ENCODE measurements at places on chromosomes 3 and 15.

DNA sequence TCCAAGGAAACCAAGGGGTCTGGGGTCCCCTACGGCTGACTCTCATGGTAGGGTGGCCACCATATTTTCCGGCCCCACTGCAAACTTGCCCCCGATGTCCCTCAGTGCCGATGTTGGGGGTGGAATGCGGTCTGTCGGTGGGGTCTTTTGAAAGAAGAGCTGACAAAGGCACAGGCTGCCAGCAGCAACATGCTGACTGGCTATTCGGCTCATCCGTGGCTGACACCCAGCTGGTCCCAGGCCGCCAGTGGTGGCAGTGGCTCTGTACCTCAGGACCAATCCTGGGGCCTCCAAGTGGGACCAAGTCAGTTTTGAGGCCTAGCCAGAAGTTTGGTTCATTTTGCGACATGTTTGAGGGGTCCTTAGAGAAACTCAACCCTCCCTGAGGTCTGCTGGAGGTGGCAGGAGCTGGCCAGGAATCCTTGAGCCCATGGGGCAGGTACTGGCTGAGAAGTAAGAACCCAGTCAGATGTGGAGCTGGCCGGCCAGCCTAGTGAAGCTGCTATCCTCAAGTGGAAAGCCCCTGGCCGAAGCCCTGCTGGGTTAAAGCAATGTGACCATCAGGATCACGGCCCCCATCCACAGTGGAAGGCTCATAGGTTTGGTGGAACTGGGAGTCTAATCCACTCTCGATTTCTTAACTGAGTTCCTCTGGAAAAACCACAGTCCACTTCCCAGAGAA, 17.8 kb downstream of the BMF start:
- DNase-seq = no peak

- no peak for DNase-seq
These were observed 13.6 kb upstream of the HRH1 start for GRCh38 chr3:11140713-11141104.

GRCh38 chr3:18900994-18901393, 247.3 kb upstream of the KCNH8 start:
- no peak for DNase-seq

DNA sequence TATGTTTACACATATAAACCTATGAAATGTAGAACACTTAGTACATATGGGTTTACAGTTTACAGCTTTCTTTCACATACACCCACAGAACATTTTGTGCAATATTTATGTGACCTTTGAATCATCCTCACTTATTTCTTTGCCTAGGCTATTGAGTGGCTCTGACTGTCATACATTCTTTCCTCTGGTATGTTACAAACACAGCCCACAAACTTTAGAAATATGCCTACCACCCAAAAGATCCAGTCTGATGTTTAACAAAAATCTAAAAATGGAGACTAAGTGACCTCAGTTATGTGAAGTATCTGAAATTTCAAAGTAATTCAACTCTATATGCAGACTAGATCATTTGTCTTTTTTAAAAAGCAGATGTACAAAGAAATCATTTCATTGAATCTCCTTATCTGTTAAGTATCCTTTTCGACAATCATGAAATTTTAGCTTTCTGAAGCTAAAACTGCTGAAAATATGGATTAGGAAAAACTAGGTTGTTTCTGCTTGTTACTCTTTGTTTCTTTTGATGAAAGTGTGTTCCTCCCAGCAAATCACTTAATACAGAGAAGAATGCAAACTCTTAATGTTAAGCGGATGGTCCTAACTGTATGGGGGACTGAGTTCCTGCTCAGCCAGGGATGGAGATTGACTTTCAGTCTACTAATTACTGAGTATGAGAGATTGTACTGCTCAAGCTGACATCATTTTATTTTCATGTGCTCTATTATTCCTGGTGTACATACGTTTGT, 27.7 kb downstream of the CCDC54 start:
- DNase-seq = no peak

DNA sequence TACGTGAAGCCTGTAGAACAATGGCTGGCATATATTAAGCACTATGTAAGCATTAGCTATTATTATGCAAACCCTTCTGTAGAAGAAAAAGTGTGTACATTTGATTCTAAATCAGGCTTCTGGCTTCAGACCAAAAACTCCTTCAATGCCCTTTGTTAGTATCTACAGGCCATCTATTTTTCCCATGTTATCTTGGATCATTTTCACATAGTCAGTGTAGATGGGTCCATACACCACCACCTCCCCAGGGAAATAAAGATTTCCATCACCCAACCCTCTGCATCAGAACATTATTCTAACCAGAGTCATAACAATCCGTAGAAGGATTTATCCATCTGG, 8.0 kb upstream of the KLHL6 start:
- DNase-seq = no peak

- DNase-seq = no peak
These were observed 98.9 kb upstream of the SLC6A6 start for GRCh38 chr3:14303336-14304100.

- DNase-seq = no peak
These were observed 136.5 kb upstream of the RBMS3 start for GRCh38 chr3:29144361-29144760.

GRCh38 chr3:185746470-185746869, 78.4 kb downstream of the IGF2BP2 start:
- no peak for DNase-seq

DNA sequence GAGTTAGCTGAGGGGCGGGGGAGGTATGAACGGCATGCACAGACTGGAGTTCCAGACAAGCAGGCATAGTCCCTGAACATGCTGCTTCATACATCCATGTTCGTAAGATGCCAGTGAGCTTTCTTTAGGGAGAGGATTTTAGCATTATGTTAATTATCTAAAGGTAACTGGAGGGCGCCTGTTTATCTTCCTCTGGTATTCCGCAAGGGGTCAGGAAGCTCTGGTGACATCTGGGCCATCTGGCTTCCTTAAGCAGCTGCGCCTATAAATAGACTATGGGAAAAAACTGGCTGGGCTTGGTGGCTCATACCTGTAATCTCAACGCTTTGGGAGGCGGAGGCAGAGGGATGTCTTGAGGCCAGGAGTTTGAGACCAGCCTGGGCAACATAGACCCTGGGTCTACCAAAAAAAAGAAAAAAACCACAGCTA, 1.5 kb upstream of the FBXO22 start:
- DNase-seq = no peak

DNA sequence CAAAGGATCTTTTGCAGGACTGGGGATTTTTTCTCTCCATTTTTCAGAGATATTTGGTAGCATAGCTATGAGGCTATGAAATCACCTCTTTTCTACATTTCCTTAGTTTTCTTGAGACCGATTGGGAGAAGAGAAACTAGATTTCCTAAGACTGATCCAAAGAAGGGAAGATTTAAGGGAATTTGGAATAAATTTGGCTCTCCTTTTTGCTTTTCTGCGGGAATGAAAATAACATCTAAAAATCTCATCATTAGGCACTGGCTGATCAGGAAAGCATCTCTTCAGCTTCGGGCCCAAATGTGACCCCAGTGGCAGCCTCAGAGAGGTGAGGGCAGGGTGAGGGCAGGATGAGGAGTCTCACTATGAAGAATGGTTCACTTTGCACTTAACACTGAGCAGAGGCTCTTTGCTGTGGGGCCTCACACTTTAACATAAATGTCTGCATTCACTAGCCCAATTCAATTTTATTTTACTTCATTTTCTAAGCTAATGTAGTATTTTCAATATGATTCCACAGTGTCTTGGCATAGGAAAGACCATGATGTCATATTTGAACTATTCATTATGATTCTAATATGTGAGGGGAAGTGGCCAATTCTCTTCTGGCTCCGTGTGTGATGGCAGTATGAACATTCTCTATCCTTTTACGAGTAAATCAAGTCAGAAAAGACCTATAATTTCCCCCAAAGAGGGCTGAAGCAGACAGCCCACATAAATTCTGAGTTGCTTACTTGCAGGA, 193.2 kb downstream of the MEX3B start:
- DNase-seq = no peak

DNA sequence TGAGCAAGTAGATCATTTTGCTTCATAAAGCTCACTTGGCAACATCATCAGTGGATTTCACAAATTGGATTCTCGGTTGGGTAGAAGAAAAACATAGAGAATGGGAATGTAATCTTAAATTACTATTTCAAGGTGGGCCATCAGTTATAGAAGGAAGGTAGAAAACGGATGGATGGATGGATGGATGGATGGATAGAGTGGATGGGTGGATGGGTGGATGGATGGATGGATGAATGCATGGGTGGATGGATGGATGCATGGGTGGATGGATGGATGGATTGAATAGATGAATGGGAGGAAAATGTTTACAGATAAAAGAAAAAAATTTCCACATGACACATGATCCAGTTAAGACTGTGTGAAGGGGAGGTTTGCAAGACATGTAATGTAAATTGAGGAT, 159.7 kb downstream of the MEX3B start:
- no peak for DNase-seq

DNA sequence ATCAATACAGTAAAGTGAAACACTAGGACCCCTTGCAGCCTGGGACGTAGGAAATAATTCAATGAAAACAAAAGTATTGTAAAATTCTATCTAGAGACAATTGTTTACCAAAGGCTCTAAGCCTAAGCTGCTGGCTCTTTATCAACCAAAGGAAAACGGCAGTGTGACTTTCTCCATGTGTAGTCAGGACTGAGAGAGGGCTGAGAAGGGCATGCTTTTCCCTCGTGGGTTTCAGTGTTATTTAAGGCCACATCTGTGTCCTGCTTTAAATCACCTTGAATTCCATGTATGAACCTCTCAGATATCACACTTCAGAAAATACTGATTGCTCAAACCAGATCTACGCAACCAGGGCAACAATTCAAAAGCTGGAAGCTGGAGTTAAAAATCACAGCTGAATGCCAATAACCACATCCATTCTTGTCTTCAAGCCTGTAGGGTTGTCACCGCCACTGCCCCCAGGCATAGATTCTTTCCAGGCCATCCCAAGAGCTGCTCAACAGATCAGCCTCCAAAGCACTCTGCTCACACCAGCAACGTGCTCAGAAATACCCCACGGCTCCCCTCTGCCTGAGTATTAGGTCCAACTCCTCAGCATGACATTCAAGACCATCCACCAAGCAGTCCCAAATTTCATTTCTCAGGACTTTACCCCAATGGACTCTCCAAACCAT, 124.0 kb downstream of the SRGAP3 start:
- no peak for DNase-seq

DNA sequence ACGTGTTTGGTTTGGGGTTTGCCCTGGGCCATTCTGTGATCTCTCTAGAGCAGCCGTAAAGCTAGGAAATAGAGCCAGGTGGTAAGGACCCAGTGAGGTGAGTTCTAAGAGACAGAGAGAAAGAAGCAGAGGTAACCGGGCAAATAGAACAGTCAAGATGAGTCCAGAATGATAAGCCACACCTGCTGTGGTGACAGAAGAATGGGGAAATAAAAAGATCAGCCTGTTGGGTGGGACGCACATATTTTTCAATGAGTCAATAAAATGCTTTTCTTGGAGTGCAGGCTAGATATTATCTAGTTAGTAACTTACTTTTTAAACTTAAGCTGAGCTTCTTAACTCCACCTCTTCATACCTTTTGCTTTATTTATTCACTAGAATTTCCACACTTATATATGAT, 135.0 kb downstream of the NFKBIZ start:
- DNase-seq = no peak

GRCh38 chr3:124217542-124217941, 225.6 kb upstream of the ROPN1 start:
- DNase-seq = no peak

- no peak for DNase-seq
These were observed 39.0 kb upstream of the MBNL1 start for GRCh38 chr3:152229692-152230091.

DNA sequence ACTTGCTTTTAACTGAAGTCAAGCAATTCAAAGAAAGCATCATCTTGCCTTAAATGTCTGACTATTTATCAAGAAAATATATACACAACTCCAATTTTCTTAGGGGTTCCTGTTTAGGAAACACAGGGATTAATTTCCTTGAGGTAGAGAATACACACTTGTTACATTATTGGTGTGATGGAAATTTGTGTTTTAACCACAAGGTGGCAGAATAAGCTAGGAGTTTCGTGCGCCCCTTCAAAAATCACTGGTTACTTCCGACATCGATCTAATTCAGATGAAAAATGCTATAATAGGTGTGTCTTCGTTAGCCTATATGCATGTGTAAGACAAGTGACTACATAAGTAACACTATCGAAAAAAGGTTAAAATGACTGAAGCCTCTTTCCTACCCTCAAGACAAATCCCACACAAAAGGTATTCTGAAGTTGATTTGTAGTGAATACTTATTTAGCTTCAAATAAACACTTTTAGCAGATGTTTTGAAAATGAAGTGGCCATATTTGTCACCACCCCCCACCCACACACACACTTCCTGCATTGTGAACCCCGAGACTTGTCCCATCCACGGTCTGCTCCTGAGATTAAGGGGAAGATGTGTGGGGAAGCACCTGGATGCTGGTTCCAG, 246.5 kb downstream of the ROBO1 start:
- no peak for DNase-seq

- no peak for DNase-seq
These were observed 73.0 kb upstream of the PROK2 start for GRCh38 chr3:71857956-71858355.

GRCh38 chr3:172268868-172269267, 179.4 kb downstream of the GHSR start:
- DNase-seq = no peak

GRCh38 chr3:11807686-11808085, 39.0 kb downstream of the TAMM41 start:
- DNase-seq = no peak

- DNase-seq = no peak
These were observed 79.0 kb upstream of the CDV3 start for GRCh38 chr3:133494469-133494868.

- DNase-seq = no peak
These were observed 337.8 kb upstream of the NR2E3 start for GRCh38 chr15:71472566-71472965.

GRCh38 chr3:2861920-2862319, 248.3 kb downstream of the IL5RA start:
- no peak for DNase-seq

DNA sequence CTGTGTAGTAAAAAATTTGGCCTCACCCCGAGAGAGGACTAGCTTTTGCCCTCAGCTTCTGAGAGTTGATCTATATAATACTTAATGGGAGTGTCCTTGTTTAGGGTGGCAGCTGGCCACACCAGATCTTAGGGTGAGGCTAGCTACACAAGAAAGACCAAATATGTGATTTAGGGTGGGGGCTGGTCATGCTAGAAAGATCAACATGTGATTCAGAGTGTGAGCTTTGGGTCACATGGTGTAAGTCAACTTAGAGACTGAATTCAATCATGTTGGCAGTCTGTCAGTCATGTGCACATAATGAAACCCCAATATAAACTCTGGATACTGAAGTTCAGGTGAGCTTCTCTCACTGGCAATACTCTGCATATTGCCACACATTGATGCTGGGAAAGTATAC, 120.7 kb upstream of the DAZL start:
- DNase-seq = no peak

- no peak for DNase-seq
These were observed 218.7 kb downstream of the ZIC4 start for GRCh38 chr3:147187687-147188086.

DNA sequence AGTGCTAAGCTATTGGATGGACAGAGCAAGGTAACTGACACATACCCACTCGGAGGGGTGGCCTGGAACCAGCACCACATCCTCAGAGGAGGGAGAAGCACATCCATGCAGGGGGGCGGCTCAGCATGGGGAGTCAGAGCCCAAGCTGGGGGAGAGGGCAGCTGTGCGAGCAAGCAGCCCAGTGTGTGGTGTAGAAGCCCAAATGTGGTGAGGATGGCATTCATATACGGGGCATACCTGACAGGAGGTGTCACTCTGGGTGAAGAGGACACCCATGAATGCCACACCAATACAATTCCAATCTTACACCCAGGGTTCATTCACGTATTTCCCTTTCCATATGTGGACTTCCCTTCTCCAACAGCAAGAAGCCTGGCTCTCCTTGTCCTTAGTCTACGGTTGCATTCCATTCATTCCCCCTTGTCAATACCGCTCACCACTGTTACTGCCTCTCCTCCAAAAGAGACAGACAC, 58.7 kb upstream of the ACAN start:
- no peak for DNase-seq
